ENCODE measurements at places on chromosomes 4 and X.

GRCh38 chrX:50000937-50001542 is 78.6 kb downstream of the CLCN5 start:
- DNase-seq: no peak

DNA sequence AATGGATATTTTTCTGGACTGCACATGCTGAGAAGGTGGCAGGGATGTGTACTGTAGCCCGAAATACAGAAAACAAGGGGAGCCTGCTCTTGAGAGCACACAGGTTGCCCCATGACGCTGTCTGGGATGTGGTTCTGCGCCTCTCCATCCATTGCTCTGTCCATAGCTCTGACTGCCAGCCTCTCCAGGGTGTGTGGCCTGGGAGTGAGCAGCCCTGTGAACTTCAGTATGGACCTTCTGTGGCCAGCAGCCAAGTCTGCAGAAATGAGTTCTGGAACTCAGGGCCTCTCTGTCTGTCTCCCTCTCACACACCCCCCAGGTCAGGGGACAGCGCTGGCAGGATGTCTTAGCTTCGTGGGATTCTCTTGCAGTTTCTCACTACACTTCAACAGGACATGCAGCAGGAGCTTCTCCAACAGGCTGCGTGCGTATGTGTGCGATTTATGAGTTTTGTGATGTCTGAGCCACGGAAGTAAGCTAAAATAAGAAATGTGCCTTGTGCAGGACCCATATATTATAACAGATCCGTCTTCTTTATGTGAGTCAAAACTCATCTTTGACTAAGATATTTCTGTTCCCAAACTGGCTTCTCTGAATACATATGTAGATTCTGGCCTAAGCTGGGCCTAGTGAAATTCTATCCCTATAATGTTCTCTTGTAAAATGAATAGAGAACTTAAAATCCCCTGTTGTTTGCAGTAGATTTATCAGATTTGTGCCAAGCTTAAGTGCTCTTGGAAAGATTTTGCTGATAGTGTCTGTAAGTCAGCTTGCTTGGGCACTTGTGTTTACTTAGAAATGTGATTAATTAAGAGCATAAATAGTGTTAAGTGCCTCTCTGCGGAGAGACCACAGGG is 40.0 kb downstream of the PROM1 start:
- no peak for DNase-seq

DNA sequence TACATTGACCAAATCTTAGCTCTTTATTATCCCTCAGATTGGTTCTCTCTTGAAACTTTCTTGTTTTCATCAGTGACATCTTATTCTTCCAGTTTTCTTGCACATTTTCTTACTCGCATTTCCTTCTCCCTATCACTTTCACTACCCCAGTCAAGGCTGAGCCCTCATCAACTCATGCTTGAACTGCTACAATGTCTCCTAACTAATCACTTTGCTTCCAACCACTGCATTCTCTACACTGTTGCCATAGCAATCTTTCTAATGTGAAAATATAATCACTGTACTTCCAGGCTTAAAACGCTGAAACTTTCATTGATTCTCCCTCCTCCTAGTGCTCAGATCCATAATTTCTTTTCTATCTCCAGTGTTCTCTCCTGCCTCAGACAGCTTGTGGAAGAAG is 22.2 kb upstream of the LPAR4 start:
- DNase-seq: no peak

- DNase-seq: no peak
Observed at GRCh38 chrX:48779399-48779798, 7.0 kb upstream of the GATA1 start.

- DNase-seq: no peak
Observed at GRCh38 chr4:77465271-77465670, 140.3 kb upstream of the CXCL13 start.

GRCh38 chrX:124256216-124256615 is 76.2 kb upstream of the TEX13D start:
- DNase-seq: no peak

GRCh38 chr4:98289375-98289774 is 28.2 kb downstream of the RAP1GDS1 start:
- no peak for DNase-seq

- DNase-seq: no peak
Observed at GRCh38 chr4:156596026-156596425, 375.6 kb downstream of the PDGFC start.

GRCh38 chr4:5050520-5051277 is 581 bp upstream of the STK32B start:
- DNase-seq: no peak

GRCh38 chr4:48405924-48406323 is 64.6 kb downstream of the SLAIN2 start:
- DNase-seq: no peak

Data from activated naive CD4-positive, alpha-beta T cell treated with anti-CD3 and anti-CD28 coated beads, Interleukin-2, amount 50 U/mL, for 16 hours (primary cell).